Activated CD4-positive, alpha-beta T cell treated with anti-CD3 and anti-CD28 coated beads, Interleukin-2, Interleukin-6, amounts not matched to agents 100 ng/mL and 50 ng/mL, durations not matched to agents 16 hours and 8 hours (primary cell): ENCODE measurements at places on chromosomes 1 and 21.

- DNase-seq, result no peak
These were observed 179.3 kb downstream of the ZNF326 start for GRCh38 chr1:90174246-90174645.

- no peak for DNase-seq
These were observed 24.6 kb upstream of the GJA8 start for GRCh38 chr1:147878022-147878421.

- no peak for DNase-seq
These were observed 3.9 kb upstream of the ARL8A start for GRCh38 chr1:202148391-202148790.

DNA sequence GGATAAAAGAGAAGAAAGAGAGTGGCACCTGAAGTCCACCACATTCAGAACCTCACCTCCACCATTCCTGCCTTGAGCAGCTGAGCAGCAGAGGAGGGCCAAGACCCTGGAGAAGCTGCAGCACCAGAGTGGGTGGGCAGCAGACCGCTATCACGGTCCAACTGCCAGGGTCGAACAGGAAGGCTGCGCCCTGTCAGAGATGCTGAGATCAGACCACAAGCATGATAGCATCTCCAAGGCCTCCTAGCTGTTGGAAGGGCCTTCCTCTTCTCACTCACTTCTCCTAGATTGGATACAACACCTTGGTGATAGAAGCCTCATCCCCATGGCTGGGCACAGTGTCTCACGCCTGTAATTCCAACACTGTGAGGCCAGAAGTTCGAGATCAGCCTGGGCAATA lies 12.1 kb upstream of the SLC45A3 start:
- DNase-seq, result no peak

DNA sequence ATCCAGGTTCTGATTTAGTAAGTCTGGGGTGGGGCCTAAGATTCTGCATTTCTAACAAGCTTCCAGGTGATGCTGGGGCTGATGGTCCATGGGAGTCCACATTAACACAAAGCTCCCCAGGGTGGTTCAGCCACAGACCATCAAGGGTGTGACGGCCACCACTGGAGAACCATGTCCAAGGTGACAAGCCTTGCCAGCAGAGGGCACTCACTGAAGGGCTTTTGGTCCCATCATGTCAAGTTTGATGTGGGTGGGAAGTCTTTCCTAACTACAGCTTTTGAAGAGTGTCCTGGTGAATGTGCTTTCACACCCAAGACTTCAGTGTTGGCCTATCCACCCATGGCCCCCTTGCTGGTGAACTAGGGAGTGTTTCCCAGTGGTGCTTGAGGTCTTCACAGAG lies 67.1 kb downstream of the UBE2T start:
- peak; percentile 41 for DNase-seq

GRCh38 chr1:18959591-18959990 lies 3.1 kb upstream of the IFFO2 start:
- DNase-seq, result no peak

DNA sequence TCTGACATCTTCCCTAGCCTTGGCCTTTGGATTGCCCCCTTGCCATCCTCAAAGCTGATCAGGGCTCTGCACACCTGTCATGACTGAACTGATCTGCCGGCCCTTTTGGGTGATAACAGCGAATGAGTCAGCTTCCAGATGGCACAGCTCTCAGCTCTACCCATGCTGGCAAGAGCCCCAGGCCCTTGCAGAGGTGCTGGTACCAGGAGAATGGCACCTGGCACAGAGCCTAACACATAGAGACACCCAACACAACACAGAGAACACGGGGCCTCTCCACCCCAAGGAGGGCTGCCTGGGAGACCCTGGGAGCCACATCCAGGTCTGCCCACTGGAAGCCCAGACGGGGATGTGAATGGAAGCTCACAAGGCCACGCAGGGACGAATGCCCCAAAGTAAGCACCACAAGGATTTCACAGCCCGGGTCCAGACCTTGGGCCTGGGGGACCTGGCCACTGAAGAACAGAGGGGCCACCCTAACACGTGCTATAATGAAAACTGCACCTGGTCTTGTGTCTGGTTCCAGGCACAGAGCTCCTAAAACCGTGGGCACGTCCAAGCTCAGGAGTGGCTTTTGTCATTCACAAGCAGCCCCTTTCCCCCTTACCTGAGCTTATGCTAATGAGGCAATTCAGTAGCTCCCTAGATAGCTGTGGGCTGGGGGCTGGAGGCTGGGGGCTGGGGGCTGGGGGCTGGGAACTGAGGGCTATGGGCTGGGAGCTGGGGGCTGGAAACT lies 160.5 kb downstream of the NPHP4 start:
- no peak for DNase-seq

GRCh38 chr1:203028784-203029553 lies 2.7 kb downstream of the PPFIA4 start:
- no peak for DNase-seq

DNA sequence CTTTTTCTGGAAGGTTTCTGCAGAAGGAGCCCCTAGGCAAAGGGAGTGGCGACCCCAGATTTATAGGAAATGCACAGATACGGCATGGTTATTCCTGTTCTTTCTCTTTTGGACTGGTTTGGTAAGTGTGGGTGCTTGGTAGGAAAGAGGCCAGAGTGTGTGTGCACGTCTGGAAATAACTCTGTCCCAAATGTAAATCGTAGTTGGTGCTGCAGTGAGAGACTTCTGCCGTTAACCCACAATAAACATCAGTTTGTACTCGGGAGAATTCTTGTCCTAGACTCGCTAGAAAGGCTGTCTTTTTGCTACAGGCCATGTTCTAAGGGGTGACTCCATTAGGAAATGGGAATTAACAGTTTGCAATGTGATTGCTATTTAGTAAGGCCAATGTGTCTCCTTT lies 779 bp downstream of the SLC44A3 start:
- DNase-seq, result no peak

DNA sequence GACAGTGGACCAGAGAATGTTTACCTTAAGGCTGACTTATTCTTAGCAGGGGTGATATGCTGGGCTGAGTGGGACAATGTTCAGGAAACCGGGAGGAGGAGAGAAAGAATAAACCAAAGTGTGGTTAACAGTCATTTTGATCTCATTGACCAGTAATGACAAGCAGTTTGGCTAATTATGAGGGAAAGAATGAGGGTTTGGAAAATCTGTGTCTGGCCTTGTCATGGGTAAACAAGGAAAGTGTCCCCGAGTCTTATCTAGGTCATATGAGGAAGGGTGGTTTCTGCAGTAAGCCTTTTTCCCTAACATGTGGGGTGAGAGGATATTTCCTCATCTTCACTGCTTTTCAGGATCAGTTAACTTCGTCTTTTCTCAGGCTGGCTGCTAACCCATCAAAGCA lies 155.0 kb downstream of the TPR start:
- no peak for DNase-seq

GRCh38 chr1:161133220-161133740 lies 813 bp upstream of the DEDD start:
- no peak for DNase-seq

DNA sequence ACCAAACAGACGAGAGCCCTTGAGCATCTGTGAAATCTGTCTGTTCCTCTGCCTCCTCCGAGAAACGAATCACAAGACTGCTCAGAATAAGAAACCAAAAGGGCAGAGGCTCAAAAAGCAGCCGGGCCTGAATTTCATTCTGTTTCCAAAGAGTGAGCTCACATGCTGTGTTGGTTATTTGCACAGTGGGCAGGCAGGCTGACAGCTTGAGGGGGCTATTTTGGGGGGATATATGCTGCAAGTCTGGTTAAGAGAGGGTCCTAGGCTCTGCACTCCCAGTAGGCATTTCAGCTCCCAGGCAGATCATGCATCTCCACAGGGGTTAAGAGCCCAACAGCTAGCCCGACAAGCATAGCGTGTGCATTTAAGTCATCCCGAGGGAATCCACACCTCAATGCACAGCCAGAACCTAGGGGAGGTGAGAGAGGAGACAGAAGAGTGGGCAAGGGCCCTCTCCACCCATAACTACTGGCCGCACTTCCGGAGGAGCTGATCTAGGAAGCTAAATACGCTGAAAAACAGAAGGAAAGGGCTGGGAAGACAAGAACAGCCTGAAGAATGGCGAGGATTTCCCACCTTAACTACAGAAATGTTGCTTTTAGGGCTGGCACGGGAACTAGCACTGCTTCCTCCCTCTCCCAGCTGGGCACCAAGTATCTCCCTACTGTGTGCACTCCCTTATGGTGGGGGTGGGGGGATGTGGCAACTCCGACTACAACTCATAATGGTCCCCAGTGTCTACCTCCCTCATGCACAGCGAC lies 3.7 kb downstream of the PGBD5 start:
- no peak for DNase-seq

GRCh38 chr1:35863881-35864625 lies 19.0 kb upstream of the AGO1 start:
- DNase-seq, result no peak

- DNase-seq, result no peak
These were observed 122.8 kb downstream of the SYF2 start for GRCh38 chr1:25109531-25109951.
